Renal cortex interstitium (tissue), 15 donors: ENCODE measurements at places on chromosomes 1 and 21. TPM values are rescaled to one million over a fixed set of nuclear protein-coding genes. Genes with fewer than 3 reads are reported as not detected.

VANGL2 gene
- polyA plus RNA-seq = 31.7 TPM

RGSL1 gene
- not detected for polyA plus RNA-seq

CELA3B gene
- polyA plus RNA-seq = 0.40 TPM

RNF223 gene
- 0.30 TPM for polyA plus RNA-seq

GJC2 gene
- polyA plus RNA-seq = 0.56 TPM

S100A9 gene
- 29.4 TPM for polyA plus RNA-seq

NTNG1 gene
- polyA plus RNA-seq = 26.3 TPM

S100A5 gene
- polyA plus RNA-seq = 1.3 TPM

TNFAIP8L2 gene
- 1.0 TPM for polyA plus RNA-seq

TPTE gene
- polyA plus RNA-seq = not detected

MTARC1 gene
- polyA plus RNA-seq = 18.6 TPM

PRR9 gene
- not detected for polyA plus RNA-seq
